ENCODE measurements at places on chromosomes 16 and 17.

GRCh38 chr17:21104608-21105007 lies 22.2 kb upstream of the DHRS7B start:
- DNase-seq: no peak

DNA sequence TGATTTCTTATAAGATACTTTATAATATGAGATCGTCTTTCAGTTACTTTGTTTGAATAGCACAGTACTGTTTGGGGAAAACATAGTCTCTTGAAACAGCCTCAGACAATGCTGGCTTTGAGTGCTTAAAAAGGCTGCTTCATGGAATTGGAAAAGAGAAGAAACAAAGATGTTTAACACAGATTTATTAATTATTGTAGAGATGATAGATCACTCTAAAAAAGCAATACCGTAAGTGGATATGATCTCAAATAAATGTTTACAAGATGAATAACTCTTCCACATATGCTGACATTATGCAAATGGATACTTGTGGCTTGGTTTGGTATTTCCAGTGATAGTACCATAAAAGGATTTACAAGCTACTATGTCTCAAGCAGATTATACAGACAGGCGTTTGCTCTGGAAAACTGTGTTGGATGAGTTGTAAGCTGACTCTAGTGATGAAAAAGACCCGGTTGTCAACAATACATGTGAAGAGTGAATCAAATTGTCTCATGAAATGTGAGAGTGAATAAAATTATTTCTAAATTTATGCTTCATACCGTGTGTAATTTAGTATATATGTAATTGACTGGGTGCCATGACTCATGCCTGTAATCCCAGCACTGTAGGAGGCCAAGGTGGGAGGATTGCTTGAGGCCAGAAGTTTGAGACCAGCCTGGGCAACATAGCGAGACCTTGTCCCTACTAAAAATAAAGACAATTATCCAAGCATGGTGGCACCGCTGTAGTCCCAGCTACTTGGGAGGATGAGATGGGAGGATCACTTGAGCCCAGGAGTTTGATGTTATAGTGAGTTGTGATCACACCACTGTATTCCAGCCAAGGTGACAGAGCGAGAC lies 105.4 kb downstream of the FTO start:
- no peak for DNase-seq

DNA sequence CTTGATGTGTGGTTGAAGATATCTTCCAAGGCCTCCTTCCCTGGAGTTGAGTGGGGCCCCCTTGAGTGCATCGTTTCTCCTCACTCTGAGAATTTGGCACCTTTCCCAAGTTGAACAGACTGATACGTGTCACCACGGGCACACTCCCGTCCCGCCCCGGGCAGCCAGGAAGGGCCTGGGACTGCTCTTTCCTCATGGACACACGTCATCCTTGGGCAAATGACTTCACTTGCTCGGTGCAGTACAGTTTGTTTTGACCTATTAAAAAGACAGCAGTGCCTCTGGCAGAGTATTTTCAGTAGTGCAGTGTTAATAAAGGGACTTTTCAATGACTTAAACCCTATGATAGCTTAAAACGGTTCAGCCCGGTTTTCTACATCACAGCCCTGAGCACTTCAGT lies 59.9 kb downstream of the SEC14L1 start:
- DNase-seq: no peak

DNA sequence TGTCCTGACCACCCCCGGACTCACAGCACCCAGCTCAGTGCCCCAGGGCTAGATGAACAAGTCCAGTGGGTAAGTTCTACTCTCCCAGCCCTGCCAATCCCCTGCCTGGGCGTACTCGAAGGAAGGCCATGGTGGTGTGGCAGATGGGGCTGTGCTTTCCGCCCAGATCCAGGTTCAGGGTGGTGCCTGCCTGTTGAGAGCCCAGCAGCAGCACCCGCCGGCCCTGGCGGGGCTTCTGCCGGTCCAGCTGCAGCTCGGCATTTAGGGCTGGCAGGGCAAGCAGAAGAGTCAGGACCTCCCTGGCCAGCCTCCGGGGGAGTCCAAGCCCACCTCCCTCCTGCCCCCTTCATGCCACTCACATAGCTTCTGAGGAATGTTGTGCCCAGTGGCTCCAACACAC lies 9.6 kb downstream of the ITGA2B start:
- DNase-seq: no peak

DNA sequence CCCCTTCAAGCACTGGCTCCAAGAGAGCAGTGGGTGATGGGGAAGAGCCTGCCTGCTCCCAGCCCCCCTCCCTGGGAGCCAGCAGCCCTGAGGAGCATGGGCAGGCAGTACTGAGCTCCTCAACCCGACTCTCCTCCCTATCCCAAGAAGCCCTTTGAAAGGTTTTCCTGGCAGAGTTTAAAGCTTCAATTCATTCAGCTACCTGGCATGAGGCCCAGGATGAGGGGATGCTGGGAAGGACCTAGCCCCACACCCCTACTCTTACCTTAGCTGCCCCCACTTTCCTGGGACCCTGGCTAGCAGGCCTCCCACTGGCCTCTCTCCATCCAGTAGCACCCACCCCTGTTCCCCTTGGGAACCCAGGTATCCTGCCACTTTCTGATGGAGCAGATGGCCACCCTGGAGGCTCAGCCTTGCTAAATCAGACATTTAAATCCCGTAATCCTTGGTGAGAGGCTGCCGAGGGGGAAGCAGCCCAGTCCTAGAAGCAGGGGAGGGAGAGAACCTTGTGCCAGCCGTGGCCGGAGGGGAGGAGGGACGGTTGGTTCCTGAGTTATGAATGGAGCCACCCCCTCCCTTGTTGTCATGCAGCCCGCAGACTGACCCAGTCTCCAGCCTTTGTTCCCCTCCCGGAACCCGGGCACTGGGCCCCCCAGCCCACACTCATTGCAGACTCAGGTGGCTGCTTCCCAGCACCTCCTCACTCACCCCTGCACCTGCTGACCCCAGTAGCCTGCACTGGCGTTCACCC lies 17.1 kb downstream of the ATP1B2 start:
- no peak for DNase-seq

GRCh38 chr17:68310152-68310551 lies 18.9 kb downstream of the ARSG start:
- peak; percentile 36 for DNase-seq

DNA sequence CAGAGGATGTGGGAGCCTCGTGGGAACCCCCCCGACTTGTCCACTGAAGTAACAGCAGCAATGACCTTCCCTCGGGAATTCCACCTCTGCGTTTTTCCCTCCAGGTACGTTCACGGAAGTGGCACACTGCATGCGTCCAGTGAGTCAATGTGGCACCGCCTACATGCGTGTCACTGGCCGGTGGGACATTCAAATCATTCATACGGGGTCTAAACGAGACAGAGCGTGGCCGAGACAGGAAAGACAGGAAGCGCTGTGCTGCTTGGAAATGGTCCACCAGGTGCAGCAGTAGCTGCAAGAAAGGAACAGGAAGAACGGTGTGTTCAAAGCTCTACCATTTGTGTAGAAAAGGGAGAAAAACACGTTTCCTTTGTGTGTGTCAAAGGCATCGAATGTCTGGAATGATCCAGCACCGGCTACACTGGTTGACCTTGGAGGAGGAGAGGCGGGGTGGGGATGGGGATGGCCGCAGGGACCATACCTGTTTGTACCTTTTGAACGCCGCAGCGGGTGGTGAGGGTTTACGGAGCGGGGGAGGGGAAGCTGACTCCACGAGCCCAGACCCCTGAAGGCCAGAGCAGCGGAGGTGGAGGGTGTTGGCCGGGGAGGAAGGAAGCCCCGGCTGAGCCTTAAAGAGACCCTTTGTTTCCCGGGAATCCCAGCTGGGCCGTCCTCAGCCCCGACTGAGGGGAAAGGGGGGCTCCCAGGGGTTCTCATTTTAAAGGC lies 1.7 kb upstream of the PGAP6 start:
- no peak for DNase-seq

DNA sequence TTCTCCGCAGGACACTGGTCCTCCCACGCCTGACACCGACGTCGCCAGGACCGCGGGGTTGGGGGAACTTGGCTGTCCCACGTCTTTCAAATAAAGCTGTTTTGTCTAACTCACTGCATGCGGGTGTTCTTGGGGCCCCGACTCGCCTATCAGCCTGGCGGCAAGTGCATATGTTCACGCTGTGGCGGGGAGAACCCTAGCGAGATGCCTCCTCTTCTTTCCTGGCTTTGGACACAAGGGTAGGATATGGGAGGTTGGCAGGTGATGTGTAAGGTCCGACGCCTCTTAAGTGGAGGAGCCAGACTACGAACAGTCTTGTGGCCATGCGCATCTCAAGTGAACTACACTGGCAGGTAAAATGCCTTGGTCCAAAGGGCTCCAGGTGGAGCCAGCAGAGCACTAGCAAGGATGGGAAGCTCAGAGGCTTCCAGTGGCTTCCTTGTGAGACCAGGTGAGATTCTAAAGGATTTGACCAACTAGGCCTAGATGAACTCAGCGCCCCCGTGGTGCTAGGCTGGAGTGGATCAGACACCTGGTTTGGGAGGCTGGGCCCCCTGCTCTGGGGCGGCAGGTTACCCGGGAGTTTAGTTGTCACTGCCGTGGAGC lies 873 bp upstream of the RPS2 start:
- DNase-seq: no peak

GRCh38 chr16:31143694-31144148 lies 6.1 kb downstream of the PRSS36 start:
- no peak for DNase-seq

- DNase-seq: no peak
Observed at GRCh38 chr16:77327717-77328116, 107.1 kb downstream of the ADAMTS18 start.

- DNase-seq: no peak
Observed at GRCh38 chr16:85369741-85370528, 243.2 kb upstream of the GSE1 start.

DNA sequence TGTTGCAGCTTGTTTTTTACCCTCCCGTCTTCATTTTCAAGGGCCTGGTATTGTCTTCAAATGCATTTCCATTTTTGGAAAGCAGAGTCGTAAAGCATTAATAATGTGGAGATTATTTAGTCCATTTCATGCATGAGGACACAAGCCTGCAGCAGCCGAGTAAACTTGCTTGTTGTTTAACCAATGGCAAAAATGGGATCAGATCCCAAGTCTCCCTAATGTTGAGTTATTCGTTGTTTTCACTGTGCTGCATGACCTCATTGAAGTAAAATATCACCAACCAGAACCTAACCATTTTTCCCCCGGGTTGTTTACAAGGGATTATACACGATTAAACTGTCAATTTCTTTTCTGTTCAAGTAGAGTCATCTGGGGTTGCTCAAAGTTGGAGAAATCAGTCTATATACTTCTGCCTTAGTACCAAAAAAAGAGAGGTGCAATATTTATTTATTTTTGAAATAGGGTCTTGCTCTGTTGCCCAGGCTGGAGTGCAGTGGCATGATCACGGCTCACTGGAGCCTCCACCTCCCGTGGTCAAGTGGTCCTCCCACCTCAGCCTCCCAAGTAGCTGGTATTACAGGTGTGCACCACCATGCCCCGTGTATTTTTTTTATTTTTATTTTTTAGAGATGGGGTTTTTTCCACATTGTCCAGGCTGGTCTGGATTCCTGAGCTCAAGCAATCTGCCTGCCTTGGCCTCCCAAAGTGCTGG lies 12.4 kb downstream of the AMZ2 start:
- DNase-seq: no peak

- DNase-seq: no peak
Observed at GRCh38 chr16:16027728-16028310, 78.4 kb downstream of the ABCC1 start.

GRCh38 chr17:58508341-58509067 lies 5.9 kb downstream of the MTMR4 start:
- no peak for DNase-seq

- no peak for DNase-seq
Observed at GRCh38 chr17:40532520-40533253, 31.3 kb upstream of the TNS4 start.
